K562 (cell line): ENCODE measurements at places on chromosomes 4 and X. TPM values are rescaled to one million over a fixed set of nuclear protein-coding genes. Genes with fewer than 3 reads are reported as not detected.

- no peak for DNase-seq
Observed at GRCh38 chrX:109742722-109743121, 9.7 kb upstream of the ACSL4 start.

DNA sequence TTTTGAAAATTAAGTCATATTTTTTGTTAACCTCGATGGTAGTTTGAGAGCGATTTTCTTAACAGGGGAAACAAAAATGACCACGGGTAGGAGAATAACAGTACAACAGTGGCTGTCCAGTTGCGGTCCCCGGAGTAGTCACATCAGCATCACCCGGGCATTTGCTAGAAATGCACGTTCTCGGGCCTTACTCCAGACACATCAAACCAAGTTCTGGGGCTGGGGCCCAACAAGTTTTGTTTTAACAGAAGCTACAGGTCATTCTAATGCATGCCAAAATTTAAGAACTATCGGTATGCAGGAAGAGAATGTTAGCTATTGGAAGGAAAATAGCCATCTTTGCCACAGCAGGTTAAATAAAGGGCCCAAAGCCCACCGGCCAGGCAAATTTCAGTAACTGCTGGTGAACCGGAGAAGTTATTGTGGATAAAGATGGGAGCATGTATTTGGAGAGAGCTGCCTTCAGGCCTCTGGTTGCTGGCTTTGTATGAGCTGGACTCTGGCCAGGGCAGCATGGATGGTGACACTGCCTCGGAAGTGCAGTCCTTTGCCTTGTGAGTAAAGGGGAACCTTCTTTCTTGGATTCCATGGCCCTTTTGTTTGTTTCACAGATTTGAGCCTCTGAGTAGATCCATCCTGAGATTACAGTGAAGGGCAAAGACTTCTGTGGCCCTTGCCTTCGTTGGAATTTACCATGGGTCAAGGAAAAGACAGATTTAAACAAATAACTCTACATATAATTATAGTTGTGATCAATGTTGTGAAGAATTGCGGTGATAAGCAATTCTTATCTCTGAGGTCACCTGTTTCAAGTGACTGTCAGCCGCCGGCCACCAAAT, 62.1 kb downstream of the TBC1D14 start:
- no peak for DNase-seq

GRCh38 chr4:123064390-123064789, 142.0 kb upstream of the NUDT6 start:
- no peak for DNase-seq

The WAS gene
- total RNA-seq: 10.8 and 15.7 TPM in 2 replicates

GRCh38 chr4:71231129-71232055, 107.4 kb upstream of the SLC4A4 start:
- DNase-seq: no peak

DNA sequence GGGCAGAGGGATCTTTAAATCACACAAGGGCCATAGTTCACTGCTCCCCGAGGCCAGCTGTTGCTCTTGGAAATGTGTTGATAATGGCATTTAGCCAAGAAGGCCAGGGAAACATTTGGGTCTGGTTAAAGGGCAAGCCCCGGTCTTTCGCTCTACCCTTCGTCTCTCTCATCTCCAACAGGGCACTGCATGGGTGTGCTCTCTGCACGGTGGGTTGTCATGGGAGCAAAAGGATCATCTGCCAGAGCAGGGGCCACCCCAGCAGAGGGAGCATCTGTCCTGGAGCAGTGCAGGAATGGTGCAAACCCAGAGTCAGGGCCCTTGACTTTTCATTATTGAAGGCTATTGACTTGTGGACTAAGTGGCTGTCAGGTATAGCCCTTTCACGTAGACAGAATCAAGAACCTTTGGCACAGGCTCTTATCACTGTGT, 22.7 kb upstream of the PGRMC2 start:
- peak; percentile 59 for DNase-seq

The CHRDL1 gene
- not detected in 2 replicates for total RNA-seq

The PCSK1N gene
- total RNA-seq: 0.36 and 0.55 TPM in 2 replicates

The SULT1E1 gene
- not detected in 2 replicates for total RNA-seq

GRCh38 chr4:151744614-151745013, 16.2 kb downstream of the GATB start:
- DNase-seq: peak; percentile 65

- no peak for DNase-seq
Observed at GRCh38 chr4:184906480-184907097, 80.8 kb upstream of the ACSL1 start.

The KLHL34 gene
- not detected in 2 replicates for total RNA-seq

GRCh38 chr4:159937595-159937994, 834.7 kb downstream of the RAPGEF2 start:
- no peak for DNase-seq

DNA sequence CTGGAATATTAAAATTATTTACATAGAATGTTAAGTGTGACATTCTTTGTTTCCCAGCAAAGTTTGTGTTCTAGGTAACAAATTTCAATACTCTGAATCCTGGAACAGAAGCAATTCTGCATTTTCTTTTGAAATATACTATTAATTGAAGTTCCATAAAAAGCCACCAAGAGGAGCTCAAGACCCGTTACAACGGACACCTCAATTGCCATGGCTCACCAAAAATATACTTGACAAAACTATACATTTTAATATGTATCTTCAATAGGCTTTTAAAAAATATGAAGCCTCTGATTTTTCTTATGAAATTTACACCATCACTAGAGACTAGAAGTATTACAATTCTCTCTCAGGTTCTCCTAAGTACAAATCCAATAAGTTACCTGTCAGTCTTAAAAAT, 111.4 kb downstream of the NYX start:
- peak; percentile 14 for DNase-seq

DNA sequence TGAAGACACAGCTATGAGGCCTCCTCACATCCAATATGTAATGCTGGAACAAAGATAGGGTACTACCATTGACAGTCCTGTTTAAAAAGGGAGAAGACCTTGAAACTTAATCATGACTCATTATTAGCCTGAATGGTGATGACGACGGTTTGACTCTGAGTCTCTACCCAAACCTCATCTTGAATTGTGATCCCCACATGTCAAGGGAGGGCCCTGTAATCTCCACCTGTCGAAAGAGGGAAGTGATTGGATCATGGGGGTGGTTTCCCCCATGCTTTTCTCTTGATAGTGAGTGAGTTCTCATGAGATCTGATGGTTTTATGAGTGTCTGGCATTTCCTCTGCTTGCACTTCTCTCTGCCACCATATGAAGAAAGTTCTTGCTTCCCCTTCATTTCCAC, 395.3 kb upstream of the CPEB2 start:
- no peak for DNase-seq

The ATP2B3 gene
- total RNA-seq: not detected in 2 replicates

DNA sequence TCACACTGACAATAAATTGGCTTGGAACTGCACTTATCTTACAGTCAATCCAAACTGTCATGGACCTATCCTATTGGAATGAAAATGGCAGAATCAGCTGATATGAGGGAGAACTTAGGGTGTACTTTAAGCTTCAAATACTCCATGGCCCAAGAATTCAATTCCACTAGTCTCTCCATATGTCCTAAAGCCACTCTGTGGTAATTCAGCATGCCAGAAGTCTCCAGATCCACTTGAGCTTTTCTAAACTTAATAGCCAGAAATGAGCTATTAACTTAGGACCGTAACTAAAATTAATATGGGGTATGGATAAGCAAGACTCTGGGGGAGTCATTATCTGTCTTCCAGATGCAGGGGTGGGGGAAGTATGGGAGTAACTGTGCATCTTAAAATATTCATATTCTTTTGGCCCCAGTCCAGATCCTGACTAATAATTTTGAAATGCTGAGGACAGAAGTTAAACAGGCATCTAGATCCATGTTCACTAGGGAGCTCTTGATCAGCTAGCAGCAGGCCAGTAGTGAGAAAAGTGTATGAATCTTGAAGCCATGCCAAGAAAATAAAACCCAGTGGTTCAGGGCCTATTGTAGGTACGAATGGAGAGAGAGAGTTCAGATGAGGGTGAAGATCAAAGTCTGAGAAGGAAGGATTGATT, 167.6 kb downstream of the DKK2 start:
- no peak for DNase-seq

- no peak for DNase-seq
Observed at GRCh38 chrX:1554469-1555210, 17.7 kb upstream of the P2RY8 start.

The EREG gene
- 2.9 and 4.5 TPM in 2 replicates for total RNA-seq

The SPARCL1 gene
- total RNA-seq: 0.60 and 0.71 TPM in 2 replicates

DNA sequence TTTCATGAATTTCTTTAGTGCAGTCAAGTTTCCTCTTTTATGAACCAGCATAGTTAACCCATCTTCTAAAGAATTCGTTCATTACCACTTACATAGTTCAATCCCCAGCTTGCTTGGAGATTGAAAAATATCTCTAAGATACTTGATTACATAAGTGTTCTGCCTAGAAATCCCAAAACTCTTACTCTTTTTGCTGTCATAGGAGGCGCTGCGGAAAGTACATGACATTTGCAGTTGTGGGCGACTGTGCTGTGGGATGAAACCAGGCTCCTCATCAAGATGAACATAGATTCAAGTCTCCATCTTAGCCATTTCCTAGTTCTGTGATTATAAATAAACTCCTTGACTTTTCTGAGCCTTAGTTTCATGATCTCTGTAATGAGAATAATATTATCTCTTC, 107.1 kb upstream of the SORBS2 start:
- no peak for DNase-seq

DNA sequence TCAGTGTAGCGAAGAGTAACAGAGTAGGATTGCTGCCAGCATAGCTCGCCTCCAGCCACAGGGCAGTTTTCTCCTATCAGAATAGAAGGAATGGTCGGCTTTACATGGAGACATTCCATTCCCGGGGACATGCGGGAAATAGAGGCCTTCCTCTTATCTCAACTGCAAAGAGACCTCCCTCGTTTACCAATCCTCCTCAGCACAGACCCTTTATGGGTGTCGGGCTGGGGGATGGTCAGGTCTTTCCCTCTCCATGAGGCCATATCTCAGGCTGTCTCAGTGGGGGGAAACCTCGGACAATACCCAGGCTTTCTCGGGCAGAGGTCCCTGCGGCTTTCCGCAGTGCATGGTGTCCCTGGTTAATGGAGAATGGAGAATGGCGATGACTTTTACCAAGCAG, 285.0 kb downstream of the ASMT start:
- DNase-seq: no peak

GRCh38 chr4:4533461-4534169, 8.2 kb downstream of the STX18 start:
- no peak for DNase-seq

The TCEAL2 gene
- total RNA-seq: not detected in 2 replicates

DNA sequence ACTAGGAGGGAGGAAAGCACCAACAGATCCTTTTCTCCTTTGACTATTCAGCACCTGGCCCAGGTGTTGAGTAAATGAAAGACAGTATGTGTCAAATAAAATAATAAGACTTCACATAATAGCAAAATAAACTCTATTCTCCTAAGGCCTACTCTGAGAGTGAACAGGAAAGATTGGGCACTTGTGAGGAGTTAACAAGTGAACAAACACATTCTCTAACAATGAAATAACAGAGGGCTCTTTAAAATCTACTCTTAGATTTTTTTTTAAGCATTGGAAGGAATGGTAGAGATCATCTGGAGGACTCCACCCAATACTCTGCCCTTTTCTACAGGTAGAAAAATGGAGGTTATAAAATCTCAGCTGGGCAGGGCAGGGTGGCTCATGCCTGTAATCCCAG, 39.1 kb upstream of the NOCT start:
- no peak for DNase-seq

DNA sequence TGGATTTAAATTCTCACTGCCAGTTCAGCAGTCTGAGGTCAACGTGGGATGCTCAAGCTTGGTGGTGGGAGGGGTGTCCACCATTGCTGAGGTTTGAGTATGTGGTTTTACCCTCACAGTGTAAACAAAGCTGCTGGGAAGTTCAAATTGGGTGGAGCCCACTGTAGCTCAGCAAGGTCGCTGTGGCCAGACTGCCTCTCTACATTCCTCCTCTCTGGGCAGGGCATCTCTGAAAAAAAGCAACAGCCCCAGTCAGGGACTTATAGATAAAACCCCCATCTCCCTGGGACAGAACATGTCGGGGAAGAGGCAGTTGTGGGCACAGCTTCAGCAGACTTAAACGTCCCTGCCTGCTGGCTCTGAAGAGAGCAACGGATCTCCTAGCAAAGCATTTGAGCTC, 14.9 kb upstream of the RRAGB start:
- no peak for DNase-seq

The CFI gene
- total RNA-seq: 0.94 and 0.95 TPM in 2 replicates

DNA sequence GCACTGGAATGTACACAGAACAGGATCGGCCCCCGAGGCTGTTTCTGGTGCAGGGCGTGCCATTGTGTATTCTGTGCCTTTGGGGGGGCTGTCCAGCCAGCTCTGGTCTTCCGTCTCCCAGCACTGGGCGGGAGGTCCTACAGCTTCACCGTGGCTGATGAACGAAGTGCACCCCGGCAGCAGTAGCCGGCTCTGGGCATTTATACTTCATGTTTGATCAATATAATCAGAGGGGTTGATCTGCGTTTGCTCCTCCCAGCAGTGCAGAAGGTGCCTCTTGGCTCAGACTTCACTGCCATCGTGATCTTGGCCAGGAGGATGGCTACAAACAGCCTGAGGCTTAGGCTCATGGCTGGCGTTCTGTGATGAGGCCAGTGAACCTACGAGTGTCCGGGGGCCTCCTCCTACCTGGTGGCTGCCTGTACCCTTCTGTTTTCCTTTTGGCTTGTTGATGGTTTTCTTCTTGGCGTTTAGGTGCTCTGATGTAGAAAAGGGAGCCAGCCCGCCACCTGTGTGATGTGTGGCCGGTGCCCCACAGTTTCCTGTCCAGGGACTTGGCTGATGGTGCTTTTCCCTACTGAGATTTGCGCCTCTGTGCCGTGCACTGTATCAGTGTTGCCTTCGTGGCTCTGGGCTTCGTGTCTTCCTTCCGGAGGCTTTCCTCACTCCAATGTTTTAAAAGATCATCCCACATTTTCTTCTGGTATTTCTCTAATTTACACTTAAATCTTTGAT, 31.2 kb upstream of the HGFAC start:
- DNase-seq: no peak

The ENPP6 gene
- total RNA-seq: not detected in 2 replicates

The SPINK2 gene
- total RNA-seq: not detected in 2 replicates

GRCh38 chr4:4501679-4502078, 40.2 kb downstream of the STX18 start:
- DNase-seq: no peak

DNA sequence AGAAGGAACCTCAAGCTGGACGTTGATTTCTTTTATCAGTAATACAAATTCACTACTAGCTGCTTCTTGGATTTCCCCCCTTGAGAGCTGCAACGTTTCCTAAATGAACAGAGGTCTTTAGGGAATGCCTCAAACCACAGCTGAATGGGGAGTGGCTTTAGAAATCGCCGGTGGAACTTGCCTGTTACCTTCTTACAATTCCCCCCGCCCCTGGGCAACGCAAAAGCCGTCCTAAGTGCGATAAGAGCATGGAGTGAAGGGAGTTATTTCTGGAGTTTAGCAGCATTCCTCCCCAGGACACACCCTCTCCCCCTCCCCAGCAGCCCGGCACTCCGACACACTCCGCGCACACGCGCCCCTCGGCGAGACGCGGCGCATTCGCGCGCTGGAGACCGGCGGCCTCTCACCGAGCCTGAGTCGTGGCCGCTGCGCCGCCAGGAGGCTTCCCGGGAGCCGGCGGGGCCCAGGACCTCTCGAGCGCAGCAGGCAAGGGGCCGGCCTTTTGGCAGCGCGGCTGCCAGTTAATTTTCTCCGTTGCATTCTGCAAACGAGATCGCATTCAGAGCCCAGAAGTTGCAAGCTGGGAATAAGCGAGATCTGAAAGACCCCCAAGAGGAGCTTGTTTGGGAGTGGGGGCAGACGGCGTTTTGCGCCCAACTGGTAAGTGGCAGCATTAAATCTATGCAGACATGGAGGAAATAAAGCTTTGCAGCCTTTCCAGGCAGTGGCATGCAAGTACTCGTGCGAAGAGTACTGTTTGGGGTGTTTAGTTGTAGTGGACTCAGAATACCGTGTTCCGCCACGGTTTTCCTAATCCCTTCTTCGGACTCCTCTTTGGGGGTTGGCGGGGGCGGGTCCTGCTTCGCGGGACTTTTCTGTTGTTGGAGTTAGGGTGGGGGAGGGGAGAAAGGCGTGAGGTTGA, 134.7 kb downstream of the PALLD start:
- no peak for DNase-seq
